ENCODE measurements at places on chromosomes 5 and 9.

- DNase-seq = no peak
Observed at GRCh38 chr5:159104759-159105144, 5.0 kb upstream of the EBF1 start.

- no peak for DNase-seq
Observed at GRCh38 chr9:36486933-36487481, 85.7 kb upstream of the MELK start.

DNA sequence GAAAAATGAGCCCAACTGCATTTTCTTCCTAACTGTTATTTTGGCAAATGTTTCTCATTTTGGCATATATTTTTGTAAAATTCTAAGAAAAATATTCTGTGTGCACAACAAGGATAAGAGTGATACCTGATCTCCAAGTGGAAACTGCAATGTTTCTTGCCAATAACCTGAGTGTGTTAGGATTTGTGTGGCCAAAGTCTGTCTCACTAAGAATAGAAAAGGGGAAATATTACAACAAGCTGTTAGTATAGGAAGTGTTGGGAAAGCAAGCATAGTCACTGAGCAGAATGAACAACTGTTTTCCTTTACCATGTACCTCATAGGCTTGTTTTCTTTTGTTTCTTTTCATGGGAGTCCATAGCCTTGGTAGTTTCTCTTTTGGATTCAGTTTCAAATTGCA lies 624.2 kb downstream of the MTRR start:
- no peak for DNase-seq

- DNase-seq = no peak
Observed at GRCh38 chr9:134418354-134418753, 92.1 kb downstream of the RXRA start.

DNA sequence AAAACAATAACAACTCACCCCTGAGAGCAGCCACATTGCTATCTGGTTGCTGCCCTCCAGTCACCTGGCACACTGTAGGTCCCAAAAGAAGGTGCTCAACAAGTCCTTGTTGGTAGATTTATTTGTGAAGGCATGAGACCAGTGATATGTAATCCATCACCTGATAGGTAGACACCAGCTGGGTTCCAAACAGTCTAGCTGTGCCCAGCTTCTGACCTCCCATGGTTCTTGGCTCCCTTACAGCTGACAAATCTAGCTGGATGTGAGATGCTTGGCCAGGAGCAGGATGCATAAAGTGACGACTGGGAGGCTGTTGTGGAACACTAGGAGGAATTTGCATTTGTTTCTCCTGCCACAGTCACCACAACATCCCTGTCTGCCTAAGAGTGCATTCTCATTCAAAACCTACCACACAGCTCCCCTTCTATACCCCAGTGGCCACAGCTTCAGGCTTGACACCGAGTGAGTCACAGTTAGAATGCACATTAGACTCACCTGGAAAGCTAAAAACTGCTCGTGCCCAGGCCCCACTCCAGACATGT lies 7.8 kb upstream of the VLDLR start:
- no peak for DNase-seq

DNA sequence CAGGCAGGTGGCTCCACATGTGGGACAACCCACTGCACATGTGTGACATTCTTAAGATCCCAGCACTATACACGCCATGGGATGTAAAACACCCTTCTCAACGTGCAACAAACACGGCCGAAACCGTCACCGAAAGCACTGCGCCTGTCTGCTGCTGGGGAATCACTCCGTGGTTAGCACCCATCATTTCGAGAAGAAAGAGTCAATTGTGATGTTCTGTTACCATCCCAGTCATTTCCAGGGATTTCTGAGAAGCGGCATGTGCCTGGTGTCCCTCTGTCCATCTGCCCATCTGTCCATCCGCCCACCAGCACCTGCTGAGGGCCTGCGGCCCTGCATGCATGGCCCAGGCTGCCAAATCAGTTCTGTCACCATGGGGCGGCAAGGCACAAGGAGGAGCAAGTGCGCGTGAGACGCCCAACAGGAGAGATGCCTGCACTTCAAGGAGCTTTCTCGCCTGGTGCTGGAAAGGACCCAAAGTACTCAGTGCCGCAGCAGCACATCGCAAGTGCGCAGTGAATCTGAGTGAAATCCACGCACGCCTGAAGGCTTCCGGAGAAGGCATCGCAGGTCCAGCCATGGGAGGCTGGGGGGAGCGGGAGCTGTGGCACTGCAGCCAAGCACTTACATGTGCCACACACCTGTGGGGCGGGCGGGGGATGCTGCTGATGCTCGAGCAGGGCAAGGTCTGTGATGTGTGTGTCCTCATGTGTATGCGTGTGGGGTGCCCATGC lies 38.0 kb downstream of the VAV2 start:
- DNase-seq = no peak

GRCh38 chr5:64978546-64978945 lies 209.8 kb downstream of the CWC27 start:
- DNase-seq = no peak

GRCh38 chr9:114100536-114100935 lies 1.4 kb upstream of the KIF12 start:
- no peak for DNase-seq

Data from stromal cell of bone marrow (primary cell).